Daoy (cell line): ENCODE measurements at places on chromosomes 1 and 21.

- no peak for DNase-seq
Observed at GRCh38 chr1:954927-955326, 4.1 kb downstream of the NOC2L start.

DNA sequence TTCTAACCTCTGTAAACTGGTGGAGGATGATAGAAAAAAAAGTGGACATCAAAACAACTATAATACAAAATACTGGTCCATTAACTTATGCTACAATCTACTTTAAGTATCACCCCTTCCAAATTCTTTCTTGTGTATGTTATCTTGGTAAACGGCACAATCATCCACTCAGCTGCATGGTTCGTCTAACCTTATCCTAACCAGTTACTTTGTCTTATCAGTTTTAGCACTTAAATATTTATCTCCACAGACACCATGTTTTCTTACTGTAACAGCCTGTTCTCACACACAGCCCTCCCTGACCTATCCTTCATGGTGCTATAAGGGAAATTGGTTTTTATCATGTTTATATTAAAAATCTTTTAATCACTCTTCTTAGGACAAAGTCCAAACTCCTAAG is 157.2 kb downstream of the PTGER3 start:
- no peak for DNase-seq

DNA sequence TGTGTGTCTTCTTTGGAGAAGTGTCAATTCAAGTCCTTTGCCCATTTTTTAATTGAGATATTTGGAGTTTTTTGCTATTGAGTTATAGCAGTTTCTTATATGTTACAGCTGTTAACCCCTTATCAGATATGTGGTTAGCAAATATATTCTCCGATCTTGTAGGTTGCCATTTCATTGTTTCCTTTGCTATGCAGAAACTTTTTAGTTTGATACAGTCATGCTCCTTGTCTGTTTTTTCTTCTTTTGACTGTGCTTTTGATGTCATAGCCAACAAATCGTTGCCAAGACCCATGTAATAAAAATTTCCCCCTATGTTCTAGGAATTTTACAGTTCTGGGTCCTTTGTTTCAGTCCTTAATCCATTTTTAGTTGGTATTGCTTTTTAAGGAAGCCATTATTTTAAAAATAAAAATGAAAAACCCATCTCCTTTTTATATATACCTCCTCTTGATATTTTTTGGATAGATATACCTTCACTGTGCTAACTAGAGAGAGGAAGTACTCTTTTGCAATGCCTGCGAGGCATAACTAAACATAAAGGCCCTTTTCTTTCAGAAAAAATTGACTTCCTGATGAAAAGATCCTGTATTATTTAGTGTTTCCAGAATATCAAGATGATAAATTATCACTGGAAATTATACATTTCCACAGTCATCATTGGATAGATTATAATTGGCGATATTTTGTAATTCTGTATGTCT is 127.8 kb downstream of the HS2ST1 start:
- DNase-seq = no peak

GRCh38 chr1:115092175-115092574 is 2.9 kb upstream of the TSPAN2 start:
- DNase-seq = no peak

GRCh38 chr1:181012203-181012745 is 10.4 kb downstream of the STX6 start:
- DNase-seq = no peak

DNA sequence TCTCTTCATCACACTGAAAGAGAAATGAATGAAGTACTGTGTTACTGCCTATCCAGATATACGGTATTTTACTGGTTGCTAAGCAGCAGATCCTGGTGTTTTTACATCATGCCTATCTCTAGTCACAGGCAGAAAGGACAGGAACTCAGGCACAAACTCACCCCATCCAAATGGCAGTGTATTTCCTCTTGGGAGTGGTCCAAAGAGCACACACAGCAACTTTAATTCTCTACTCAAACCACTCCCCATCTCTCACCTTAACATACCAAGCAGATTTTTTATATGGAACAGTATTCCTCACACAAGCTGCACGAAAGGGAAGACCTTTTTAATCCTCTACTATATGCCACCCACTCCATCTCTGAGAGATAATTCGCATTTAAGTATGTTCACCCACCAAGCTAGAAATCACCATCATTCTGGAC is 27.3 kb downstream of the EIF4G3 start:
- DNase-seq = peak; percentile 16

- peak; percentile 98 for DNase-seq
Observed at GRCh38 chr1:109792056-109792831, 28.5 kb upstream of the EPS8L3 start.

DNA sequence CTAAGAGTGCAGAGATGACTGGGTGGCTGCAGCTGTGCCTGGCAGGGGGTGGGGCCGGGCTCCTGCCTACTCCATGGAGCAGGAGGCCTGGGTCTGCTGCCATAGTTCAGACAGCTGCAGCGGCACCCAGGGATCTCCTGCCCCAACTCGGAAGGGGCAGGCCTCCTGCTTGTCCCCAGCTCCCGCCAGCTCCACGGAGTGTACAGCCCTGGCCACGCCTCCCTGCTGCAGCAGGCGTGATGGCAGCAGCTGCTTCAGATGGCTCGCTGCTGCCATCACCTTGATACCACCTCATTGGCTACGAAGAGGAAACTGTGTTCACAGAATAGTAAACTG is 35.9 kb downstream of the ACTL8 start:
- no peak for DNase-seq

- DNase-seq = no peak
Observed at GRCh38 chr1:29801003-29801402, 564.7 kb downstream of the PTPRU start.

- DNase-seq = peak; percentile 77
Observed at GRCh38 chr1:156691665-156692440, 13.5 kb downstream of the CRABP2 start.

GRCh38 chr1:14435368-14436023 is 163.0 kb upstream of the KAZN start:
- no peak for DNase-seq

- no peak for DNase-seq
Observed at GRCh38 chr1:215405211-215405610, 161.9 kb upstream of the KCTD3 start.

DNA sequence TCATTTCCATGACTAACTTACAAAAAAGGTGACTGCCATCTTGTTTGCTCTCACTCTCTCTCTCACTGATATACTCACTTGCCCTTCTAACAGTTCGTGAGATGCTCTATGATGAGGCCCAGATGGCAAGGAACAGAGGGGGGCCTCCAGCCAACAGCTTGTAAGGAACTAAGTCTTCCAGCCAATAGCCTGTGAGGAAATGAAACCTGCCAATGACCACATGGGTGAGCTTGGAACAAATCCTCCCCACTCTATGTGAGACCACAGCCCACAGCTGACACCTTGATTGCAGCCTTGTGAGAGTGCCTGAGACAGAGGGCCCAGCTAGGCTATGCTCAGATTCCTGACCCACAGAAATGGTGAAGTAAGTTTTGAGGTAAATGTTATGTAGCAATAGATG is 153.7 kb downstream of the HHIPL2 start:
- DNase-seq = no peak

- DNase-seq = no peak
Observed at GRCh38 chr1:106768077-106768476, 288.4 kb upstream of the PRMT6 start.

GRCh38 chr1:20988943-20989342 is 187.8 kb downstream of the EIF4G3 start:
- no peak for DNase-seq
